SW480 (cell line): ENCODE measurements at places on chromosomes 12 and 14.

GRCh38 chr14:100468557-100468956 is 118.7 kb downstream of the BEGAIN start:
- no peak for DNase-seq

DNA sequence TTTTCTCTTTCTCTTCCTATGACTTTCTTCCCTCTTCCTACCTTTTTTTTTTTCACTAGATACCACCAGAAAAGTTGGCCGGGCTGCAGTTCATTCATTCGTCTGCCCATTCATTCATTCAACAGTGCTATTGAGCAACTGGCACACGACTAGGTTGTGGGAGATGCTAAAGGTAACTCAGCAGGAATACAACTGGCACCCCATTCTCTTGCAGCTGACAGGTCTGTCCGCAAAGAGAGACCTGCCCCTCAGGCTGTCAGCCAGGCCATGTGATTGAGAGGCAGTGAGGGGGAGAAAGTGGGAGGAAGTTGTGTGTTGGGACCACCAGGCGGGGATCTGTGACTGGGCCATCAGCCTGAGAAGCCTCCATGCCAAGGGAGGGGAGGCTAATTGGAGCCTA is 105.2 kb downstream of the TSPAN9 start:
- DNase-seq = no peak

DNA sequence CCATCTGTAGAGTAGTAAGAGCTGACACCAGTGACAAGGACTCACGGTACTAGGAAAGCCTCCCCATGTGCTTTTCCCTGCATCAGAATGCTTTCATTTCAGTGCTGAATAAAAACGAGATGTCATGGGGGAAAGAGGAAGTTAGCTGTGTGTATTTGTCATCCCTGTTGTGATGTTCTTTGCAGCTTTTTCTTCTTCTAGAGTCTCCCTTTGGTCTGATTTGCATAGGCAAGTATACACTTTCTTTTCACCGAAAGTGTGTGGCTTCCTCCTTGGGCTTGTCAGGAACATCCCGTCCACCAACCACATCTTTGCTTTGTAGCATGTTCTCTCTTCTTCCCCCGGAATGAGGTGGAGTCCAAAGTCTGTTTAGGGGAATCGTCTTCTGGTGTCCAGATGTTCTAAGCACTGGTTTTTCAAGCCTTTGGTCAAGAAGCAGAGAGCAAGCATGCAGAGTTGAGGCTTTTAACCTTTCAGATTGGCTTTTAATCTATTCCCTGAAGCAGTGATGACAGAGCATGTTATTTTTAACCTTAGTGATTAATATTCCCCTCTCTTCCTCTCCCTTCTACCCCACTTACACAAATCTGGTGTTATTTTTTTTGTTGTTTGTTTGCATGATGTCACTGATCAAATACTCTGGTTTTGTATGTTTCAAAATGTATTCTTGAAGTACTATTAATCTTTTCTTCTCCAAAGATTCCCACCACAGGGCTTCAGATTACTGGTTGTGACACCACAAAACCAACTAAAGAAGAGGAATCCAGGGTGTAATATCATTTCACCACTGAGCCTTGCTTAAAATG is 163.4 kb downstream of the SAMD4A start:
- no peak for DNase-seq

GRCh38 chr14:23013054-23013748 is 3.3 kb upstream of the C14orf93 start:
- DNase-seq = no peak

DNA sequence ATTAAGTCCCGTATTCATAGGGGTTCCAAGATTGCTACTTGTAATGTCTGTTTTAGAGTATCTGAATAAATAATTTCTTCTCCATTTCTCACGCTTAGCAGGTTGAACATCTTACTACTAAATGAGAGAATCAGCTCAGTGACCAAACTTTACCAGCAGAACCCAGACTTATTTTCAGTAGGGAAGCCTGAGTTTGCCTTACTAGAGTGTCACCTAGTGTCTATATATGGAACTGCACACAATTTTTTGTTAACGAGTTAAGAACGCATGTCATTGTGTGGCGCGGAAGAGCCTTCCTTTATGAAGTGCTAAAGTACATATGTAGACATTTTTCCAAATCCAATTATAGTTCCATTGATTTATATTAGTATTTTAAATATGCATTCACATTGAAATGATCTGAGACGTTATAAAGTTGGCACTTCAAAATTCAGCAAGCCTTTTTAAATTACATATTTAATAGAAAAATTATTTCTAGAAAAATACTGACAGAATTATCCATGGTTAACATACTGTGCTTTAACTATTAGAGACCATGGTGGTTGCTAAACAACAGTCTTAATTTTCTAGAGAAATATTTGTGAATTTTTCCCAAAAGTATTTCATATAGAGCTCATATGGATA is 88.3 kb downstream of the RPS29 start:
- DNase-seq = peak; percentile 60

GRCh38 chr14:20555845-20556244 is 5.0 kb downstream of the RNASE9 start:
- no peak for DNase-seq

GRCh38 chr14:35341751-35342488 is 49.7 kb downstream of the PSMA6 start:
- DNase-seq = peak; percentile 62

DNA sequence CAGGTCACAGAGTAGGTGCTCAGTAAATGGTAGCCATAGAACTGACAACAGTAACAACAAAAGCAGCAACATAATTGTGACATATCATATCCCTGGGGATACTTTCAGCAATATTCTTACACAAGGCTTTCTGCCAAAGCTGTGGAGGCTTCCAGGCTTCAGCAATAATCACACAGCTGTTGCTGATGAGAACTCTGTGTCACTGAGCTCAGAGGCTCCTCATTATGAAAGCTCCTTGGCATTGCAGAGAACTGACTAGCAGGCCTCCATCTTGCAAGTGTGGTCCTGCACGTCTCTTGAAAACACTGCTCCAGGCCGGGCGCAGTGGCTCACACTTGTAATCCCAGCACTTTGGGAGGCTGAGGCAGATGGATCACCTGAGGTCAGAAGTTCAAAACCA is 97.3 kb upstream of the BTG1 start:
- no peak for DNase-seq

DNA sequence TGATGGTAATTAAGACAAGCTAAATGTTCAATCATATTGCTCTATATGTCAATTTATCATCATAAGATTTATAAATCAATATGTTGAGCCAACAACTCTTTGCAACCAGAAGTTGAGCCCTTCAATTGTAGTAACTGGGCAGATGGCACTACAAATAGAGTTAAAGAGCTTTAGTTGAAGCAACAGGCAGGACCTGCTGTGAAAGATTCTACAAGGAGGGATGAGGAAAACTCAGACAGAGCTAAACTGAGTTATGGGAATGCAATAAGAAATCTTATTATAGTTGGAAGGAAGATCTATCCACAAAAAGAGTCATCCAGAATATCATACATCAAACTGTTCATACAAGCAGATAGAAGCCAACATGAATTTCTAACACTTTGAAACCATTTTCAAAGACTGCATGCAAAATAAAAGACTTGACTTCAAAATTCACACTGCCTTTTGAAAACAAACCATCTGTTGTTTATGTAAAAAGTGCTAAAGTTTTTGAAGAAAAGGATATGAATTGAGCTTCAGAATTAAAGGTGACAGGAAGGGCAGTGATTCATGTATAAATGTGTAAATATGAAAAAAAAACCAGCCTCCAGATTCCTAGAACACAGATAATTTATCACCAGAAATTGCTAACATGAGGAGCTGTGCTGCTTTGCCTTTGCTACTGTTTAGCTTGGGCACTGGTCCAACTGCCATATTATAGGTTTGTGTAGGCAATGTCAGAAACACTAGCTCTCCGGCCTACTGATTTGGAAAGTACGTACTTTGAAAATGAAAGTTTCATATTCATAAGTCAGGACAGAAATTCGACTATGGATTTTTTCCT is 133.2 kb downstream of the SLC35F4 start:
- no peak for DNase-seq

DNA sequence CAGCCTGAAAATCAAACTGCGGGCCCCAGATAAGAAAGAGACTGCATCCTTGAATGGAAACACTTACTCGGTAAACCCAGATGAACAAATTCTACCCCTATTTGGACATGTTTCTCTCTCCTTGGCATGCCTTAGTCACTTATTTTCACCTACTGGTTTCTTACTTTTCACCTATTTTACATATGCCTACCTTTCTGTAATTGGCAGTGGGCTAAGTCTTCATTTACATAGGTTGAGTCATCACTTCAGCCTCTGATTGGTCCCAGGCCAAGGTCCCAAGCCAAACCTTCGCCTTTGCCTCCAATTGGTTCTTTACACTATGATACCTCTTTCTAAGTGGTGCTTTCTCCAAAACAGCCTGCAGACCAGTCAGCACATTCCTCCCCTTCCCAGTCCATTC is 111.3 kb downstream of the DYRK2 start:
- DNase-seq = no peak

GRCh38 chr12:91406920-91407341 is 224.3 kb upstream of the DCN start:
- peak; percentile 27 for DNase-seq

- DNase-seq = no peak
These were observed 72.2 kb downstream of the FGD4 start for GRCh38 chr12:32471591-32472001.

DNA sequence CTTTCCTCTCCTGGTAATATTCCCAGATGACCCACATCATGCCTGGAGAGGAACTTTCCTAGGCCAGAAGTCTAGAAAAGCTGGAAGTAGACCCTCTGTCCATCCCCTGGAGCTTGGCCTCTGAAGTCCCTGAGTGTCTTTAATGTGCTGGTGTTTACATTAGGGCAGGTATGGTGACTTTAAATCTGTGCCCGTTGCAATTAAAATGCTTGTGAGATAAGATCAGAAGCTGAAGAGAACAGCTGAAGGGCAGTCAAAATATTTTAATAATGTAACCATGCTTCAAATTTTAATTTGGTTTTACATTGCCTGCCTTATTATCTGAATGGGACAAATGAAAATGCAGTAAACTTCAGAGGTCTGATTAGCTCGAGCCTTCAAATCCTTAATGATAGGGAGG is 1022.5 kb downstream of the BCL11B start:
- DNase-seq = no peak

DNA sequence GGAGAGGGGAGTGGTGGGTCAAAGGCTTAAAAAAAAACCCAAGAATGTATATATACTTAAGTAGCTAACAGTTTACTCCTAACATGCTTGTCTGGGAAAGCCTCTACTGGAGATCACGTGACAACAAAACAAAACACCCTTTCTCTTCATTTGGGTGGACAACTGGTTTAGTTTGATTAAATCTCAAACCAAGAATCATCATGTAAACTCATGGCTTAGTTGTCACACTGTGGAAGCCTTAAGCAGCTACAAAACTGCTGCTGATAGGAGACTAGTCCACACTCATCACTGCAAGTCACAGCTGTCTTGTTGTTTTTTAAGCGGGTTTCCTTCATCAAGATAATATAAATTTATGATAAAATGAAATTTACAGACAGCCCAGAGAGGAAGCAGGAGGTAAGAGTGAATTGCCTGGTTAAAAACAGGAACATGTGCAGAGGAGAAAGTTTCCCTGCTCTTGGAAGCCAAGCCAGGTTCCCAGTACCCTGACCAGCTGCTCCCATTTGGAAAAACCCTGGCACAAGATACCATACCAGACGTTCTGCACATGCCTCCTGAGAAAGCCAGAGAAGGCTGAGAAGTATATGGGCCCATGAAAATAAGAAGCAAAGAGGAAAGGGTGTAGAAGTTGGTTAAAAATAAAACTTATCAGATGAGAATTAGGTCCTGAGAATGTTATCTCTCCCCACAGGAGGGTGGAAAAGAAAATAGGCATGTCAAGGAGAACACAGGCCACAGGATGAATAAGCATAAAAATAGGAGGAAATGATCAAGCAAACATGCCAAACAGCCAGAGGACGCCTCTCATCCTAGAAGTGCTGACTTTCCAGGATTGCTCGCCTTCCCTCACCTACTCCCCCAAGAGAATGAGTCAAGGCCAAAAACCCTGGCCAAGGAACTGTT is 34.0 kb downstream of the EGLN3 start:
- DNase-seq = no peak

- DNase-seq = no peak
These were observed 21.7 kb upstream of the GPATCH2L start for GRCh38 chr14:76129851-76130576.

DNA sequence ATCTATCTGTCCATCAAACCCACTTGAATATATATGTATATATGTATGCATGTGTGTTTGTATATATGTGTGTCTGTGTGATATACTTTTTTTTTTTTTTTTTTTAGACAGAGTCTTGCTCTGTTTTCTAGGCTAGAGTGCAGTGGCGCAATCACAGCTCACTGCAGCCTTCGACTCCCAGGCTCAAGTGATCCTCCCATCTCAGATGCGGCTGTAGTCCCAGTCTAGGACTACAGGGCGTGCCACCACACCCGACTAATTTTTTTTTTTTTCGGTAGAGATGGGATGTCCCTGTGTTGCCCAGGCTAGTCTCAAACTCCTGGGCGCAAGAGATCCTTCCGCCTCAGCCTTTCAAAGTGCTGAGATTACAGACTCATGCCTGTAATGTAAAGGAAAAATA is 13.0 kb upstream of the APOBEC1 start:
- DNase-seq = no peak

DNA sequence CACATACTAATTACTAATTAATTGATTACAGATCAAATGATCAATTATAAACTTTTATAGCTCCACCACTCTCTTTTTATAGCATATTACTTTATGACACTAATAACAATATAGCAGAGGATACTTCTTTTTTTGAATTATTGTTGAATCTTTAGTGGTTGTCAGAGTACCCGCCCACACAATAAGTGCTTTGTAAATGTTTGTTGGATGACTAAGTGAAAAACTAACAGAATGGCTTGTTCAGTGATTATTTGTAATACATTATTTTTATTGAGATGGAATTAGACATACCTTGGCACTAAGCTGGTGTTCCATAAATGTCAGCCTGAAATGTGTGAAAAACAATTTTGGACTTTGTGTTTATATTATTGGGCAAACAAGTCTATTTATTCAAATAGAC is 670.5 kb upstream of the ATXN7L3B start:
- DNase-seq = no peak

- peak; percentile 47 for DNase-seq
These were observed 1.7 kb upstream of the ANKRD33 start for GRCh38 chr12:51886021-51886710.

DNA sequence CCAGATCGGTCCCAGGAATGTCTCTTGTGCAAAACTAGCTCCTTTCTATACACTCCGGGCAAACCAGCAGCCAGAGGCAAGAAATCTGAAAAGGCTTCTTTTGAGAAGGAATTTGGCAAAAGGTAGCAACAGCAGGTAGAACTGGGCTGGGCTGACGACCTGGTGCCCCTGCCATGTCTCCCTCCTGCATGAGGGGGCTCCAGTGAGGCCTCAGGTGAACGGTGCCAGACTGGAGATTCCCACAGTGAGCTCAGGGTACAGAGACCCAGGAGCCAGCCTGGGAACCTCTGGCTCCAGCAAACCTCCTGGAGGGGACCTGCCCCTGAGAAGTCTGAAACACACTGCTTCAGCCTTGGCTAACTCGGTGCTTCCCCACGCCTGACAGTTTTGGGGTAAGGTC is 10.8 kb downstream of the ITPK1 start:
- peak; percentile 18 for DNase-seq

- DNase-seq = no peak
These were observed 5.2 kb downstream of the KCNJ8 start for GRCh38 chr12:21769307-21769706.

GRCh38 chr12:101939856-101940265 is 62.5 kb downstream of the DRAM1 start:
- peak; percentile 63 for DNase-seq
